ENCODE measurements at places on chromosomes 4 and X. TPM values are rescaled to one million over a fixed set of nuclear protein-coding genes. Genes with fewer than 3 reads are reported as not detected.

Gene GPM6B
- total RNA-seq, result not detected

Gene CXCL11
- 0.19 TPM for total RNA-seq

Gene DIPK2B
- 0.05 TPM for total RNA-seq

Gene H2BW2
- not detected for total RNA-seq

Gene NMU
- total RNA-seq, result not detected

GRCh38 chr4:88725986-88726385 lies 28.4 kb upstream of the NAP1L5 start:
- H3K27ac ChIP-seq, result no peak overlapping the region
- no peaks in the 10 kb centered on the region for H3K4me1 ChIP-seq
- no peaks in the 10 kb centered on the region for H3K27me3 ChIP-seq
- H3K4me3 ChIP-seq, result no peak overlapping the region
- no peak for DNase-seq

DNA sequence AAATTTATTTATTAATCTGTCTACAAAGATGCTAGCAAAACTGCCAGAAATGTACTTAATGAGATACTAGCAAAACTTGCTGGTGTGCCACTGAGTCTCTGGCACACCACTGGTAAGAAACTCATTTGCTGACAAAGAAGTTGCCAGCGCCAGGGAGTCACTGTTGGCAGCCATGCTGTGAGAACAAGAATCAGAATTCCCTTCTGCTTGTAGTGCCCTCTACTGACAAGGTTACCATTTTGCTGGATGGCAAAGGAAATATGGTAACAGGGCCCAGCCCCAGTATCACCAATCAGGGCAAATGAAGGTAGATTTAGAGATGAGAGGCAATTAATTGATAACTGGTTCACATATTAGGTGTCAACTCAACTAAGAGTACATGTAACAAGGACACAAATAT lies 750.1 kb upstream of the ADGRL3 start:
- H3K27me3 ChIP-seq, result no peaks in the 10 kb centered on the region
- no peak overlapping the region for H3K4me3 ChIP-seq

Data from activated T-cell treated with anti-CD3 and anti-CD28 coated beads, Interleukin-2, amount 50 U/mL, for 72 hours (primary cell).